ENCODE measurements at places on chromosomes 11 and 22.

DNA sequence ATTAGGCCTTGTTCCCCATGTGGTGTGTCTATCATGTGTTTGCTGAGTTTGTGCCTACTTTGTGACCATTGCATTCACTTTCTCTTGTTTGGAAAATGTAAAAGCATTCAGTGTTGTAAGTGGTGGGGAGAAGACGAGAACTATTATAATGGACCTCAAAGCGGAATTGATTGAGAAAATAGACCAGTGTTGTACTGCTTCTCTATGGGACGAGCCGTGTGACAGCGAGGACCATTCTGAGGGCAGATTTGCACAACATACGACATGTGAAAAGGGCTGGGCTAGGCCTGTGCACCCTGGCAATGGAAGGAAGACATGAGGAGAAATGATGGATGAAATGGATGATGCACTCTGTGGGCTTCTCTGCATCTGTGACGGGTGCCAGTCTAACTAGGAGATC is 233.5 kb downstream of the DSCAML1 start:
- no peak for DNase-seq

GRCh38 chr11:128323381-128323780 is 264.0 kb downstream of the ETS1 start:
- no peak for DNase-seq

- DNase-seq = no peak
Observed at GRCh38 chr11:26234451-26234850, 97.5 kb upstream of the ANO3 start.

- no peak for DNase-seq
Observed at GRCh38 chr11:15801126-15801525, 555.2 kb downstream of the SOX6 start.
